CD4-positive, alpha-beta T cell treated with Interleukin-12 subunit alpha and Interleukin-12 subunit beta, for 1 hour (primary cell): ENCODE measurements at places on chromosomes 1 and 21.

DNA sequence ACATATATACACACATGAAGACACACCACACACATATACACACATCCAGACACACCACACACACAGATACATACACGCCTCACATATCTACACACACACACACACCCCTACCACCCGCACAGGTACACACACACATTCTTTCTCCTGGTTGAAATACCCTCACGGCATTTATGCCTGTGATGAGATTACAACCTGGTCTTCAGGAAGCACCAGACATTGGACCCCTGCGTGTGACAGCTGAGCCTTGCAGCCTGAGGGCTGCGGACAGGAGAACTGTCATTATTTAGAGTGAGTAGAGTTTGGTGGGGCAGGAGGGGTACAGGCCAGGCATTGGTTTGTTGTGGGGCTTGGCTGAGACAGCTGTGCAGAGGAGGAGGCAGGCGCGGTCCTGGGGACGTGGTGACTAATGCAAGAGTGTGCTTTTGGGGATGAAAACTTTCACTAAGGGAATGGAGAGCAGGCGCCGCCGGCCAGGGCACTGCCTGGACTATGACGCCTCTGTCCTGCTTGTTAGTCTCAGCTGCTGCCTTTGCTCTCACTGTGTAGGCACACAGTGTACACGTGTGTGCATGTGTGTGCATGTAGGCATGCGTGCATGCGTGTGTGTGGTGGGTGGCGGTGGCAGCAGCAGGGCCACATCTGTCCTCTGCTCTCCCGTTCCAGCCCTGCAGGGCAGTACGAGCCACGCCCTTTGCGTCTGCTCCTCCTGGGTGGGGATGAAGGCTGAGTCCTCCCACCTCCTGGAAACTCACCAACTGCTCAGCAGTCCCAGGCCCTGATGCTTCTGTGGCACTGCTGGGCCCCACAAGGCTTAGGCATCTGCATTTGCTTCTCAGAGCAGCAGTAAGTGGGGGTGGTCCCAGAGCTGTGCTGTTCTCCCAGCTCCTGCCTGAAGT is 57.6 kb downstream of the SPSB1 start:
- no peak for DNase-seq

DNA sequence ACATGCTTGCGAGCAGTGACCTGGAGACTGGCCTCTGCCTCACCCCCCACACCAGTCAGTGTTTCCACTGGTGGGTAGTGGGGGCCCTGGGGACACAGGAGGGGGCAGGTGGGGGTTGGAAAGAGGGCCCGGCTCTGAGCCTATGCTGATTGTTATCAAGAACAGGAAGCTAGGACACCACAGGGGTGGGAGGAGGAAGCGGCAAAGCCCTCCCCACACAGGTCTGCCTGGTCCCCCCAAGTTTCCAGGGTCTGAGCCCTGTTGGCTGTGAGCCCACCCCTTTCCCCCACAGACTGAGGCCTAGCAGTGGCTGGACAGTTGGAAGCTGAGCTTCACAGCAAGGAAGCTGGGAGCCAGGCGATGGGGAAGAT is 1.6 kb upstream of the PTPN7 start:
- peak; percentile 60 for DNase-seq

DNA sequence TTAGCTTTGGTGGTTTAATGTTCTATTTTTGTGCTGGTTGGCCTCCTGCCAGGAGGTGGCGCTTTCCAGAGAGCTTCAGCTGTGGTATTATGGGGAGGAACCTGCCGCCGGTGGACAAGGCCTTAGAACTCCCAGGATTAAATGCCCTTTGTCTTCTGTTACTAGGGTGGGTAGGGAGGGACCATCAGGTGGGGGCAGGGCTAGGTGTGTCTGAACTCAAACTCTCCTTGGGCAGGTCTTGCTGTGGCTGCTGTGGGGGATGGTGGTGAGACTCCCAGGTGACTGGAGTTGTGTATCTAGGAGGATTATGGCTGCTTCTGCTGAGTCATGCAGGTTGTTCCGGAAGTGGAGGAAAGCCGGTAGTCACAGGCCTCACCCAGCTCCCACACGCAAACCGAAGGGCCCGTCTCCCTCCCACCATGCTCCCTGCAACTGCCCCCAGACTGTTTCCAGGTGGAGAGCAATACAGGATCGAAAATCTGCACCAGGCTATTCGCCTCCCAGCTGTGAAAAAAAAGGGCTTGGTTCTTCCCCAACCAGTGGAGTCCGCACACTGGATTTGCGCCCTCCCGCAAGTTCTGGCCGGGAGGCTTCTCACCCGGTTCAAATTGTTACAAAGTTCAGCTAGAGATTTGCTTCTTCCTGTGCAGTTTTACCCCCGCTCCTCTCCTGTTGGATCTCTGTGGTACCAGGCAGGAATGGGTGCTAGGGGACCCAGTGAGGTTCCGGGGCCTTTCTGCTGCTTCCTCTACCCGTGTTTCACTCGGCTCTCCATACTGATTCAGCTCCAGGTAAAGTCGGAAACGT is 220.5 kb downstream of the CENPF start:
- DNase-seq, result no peak

DNA sequence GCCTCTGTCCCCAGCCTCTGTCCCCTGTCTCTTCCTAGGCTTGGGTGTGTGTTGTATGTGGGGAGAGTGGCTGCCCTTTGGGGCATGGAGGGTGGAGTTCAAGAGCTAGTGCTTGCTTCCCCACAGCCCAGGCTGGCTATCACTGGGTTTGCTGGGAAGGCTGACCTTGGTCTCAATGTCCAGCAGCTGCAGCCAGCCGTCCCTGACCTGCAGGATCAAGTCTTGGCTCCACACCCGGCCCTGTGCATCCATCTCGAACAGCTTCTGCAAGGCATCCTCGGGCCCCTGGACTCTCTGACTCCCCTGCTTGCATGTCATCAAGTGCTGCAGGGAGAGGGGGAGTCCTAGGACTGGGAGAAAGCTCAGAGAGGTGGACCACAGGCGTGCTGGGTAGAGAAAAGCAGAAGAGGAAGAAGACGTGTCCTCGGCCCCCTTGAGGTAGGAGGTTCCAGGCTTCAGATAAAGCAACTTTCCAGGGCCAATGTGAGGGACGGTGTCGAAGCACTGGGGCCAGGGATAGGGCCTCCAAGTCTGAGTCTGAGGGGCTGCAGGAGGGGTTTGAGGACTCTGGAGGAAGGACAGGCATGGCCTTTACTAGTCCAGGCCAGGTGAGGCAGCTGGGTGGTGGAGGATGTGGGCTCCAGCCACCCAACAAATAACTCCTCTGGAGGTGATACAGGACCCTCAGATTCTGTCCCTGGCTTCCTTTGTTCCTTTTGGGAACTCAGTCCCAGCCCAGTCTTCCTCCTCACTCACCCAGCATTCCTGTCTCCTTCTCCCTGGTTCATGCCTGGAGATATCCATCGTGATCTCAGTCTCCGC is 4.0 kb downstream of the EPS8L3 start:
- no peak for DNase-seq

GRCh38 chr1:6831366-6831765 is 46.1 kb downstream of the CAMTA1 start:
- no peak for DNase-seq

GRCh38 chr1:92844439-92844838 is 12.6 kb downstream of the RPL5 start:
- no peak for DNase-seq
